Activated naive CD4-positive, alpha-beta T cell (primary cell): ENCODE measurements at places on chromosomes 6 and 20.

- no peak for DNase-seq
These were observed 818.7 kb upstream of the GJE1 start for GRCh38 chr6:141313986-141314385.

- no peak for DNase-seq
These were observed 143.2 kb upstream of the ZNF217 start for GRCh38 chr20:53736757-53737395.

DNA sequence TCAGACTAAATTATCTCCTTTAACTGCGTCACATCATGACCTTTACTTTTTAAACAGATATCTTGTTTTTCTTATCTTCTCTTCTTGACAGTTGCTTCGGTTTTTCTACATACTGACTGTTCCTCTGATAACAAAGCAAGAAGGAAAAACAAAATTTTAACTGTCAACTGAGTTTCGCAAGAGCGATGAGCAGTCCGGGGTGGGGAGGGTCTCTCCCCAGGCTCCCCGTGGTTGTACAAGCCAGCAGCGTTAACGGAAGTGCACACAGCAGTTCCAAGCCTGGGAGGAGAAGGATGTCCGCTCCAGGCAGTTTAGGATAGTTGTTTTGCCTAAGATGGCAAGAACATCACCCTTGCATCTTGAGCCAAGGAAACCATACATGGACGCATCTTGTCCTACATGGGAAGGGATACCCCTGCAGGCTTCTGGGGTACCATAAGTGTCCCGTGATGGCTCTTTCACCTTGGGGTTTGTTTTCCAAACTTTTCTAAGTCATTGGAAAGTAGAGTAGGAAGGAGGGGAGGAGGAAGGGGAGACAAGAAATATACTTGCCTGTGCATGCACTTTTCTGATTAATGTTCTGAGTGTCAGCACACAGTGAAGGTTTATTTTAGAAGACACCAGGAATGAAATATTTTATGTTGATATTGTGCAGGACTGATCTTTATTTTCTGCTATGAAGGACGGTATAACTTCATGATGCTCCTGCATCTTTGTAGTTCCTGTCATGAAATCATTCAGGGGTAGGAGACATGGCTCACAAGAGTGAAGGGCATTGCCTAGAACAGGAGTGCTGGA is 20.8 kb downstream of the SLC24A3 start:
- DNase-seq = no peak

DNA sequence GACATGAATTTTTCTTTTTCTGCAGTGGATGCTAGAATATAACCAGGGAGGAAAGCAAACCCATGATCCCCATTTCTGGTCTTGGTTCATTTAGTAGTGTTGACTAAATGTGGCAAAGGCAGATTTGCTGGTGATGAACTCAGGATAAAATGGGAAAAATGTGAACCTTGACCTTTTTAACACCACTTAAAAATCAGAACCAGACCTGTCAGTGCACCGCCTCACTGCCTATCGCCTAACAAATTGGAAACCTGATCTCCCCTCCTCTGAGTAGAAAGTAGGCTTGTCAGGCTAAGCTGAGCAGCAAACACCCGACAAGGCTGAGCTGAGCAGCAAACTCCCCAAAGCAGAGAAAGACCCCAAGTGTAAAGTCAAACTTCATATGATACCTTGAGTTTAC is 254.8 kb downstream of the FOXC1 start:
- no peak for DNase-seq

GRCh38 chr20:46423882-46424482 is 17.6 kb upstream of the ELMO2 start:
- no peak for DNase-seq

DNA sequence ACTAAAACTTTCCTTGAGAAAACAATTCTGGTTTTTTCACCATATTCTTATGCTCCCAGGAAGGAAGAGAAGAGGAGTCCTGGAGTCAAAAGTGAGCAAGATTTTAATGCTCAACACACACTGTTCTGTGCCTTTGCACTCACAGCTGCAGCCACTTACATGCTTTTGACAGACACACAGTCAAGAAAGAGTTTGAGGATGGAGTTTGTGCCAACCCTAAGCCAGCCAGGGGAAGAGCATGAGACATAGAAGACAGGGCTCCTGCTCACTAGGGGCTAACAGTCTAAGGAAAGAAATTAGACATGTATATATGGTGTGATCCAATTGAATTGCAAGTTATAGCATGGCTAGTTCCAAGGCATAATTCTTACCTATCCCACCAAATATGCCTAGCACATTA is 37.1 kb upstream of the IL17A start:
- no peak for DNase-seq

DNA sequence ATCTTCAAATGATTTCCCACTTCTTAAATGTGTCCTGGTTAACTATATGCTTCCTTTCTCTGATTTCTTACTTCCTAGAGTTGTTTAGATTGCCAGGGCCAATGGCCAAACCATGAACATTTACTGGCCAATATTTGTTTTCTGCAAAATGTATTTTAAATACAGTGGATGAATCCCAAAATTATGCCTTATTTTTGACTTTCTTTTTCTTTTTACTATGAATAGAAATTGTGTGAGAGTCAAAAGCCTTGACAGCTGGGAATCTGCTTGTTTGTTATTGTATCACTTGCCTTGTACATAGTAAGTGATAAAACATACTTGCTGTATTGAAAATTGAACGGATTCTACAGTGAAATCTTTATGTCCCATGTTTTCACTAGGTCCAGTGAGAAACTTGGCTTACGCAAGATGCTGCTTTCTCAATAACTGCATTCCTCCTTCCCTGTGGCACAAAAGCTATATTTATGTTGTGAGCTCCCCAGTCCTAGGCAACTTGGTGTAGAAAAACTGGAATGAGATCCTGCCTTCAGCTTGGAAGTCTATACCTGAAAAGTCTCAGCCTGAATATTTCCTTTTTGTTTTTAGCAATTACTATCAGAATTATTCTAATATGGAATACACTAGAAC is 295.2 kb downstream of the EPHA7 start:
- no peak for DNase-seq
